ENCODE measurements at places on chromosomes 16 and 17. TPM values are rescaled to one million over a fixed set of nuclear protein-coding genes. Genes with fewer than 3 reads are reported as not detected.

The SHBG gene
- total RNA-seq, result not detected

The TEKT1 gene
- not detected for total RNA-seq

The TMEM106A gene
- total RNA-seq, result 12.3 TPM

- no peak overlapping the region for H3K4me3 ChIP-seq
- no peaks in the 10 kb centered on the region for H3K36me3 ChIP-seq
- no peak overlapping the region for H3K27ac ChIP-seq
- no peaks in the 10 kb centered on the region for H3K27me3 ChIP-seq
- no peak for DNase-seq
Measured at GRCh38 chr17:78525511-78526160, 51.6 kb downstream of the DNAH17 start.

- no peaks in the 10 kb centered on the region for H3K36me3 ChIP-seq
- H3K27ac ChIP-seq, result no peak overlapping the region
- no peak overlapping the region for H3K4me3 ChIP-seq
- no peak for DNase-seq
- H3K4me1 ChIP-seq, result no peaks in the 10 kb centered on the region
Measured at GRCh38 chr16:89038811-89039735, 54.6 kb upstream of the ACSF3 start.

- H3K27ac ChIP-seq, result no peak overlapping the region
- H3K27me3 ChIP-seq, result no peaks in the 10 kb centered on the region
- peaks cover 69% of the 10 kb centered on the region for H3K36me3 ChIP-seq
- no peaks in the 10 kb centered on the region for H3K4me1 ChIP-seq
- no peak for DNase-seq
Measured at GRCh38 chr16:3769942-3770341, 52.6 kb upstream of the TRAP1 start.

DNA sequence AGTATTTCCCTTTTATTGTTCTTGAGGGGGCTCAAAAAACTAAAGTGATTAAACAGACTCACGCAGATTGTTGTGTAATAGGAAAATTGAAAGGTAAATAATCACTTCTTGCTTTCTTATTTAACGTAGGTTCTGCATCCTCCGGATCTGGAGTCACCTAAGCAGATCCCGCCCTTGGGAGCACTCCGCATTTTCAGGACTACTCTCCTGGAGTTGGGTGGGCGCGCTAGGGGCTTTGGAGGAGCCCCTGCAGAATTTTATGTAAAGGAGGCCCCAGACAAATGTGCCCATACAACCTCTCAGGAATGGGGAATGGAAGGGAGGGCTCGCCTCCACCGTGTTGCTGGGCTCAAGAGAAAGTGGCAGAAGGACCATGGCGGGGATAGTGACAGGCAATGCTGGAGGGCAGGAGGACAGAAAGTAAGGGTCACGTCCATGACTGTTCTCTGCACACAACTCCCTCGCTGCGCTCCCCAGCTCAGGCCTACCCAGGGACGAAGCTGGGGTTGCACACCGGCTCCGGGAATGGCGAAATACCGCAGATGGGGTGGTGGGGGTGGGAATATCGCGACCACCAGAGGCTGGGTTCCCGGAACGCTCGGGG is 8.3 kb downstream of the MT2A start:
- H3K27me3 ChIP-seq, result no peaks in the 10 kb centered on the region
- no peak for DNase-seq
- peak overlapping the region; percentile 60 for H3K27ac ChIP-seq

DNA sequence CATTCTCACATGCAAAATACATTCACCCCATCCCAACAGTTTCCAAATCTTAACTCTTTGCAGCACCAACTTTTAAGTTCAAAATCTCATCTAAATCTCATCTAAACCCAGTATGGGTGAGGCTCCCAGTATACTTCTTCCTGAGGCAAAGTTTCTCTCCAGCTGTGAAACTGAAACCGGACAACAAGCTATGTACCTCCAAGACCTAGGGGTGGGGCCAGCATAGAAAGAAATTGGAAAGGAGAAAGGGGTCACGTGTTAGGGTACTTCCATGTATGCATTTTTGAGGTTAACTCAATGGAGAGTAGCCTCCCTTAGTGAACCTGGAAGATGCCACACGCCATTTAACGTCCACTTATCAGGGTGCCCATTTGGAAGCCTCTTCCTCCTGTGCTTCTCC is 23.9 kb upstream of the LRRC75A start:
- no peaks in the 10 kb centered on the region for H3K27me3 ChIP-seq
- no peak overlapping the region for H3K4me3 ChIP-seq
- peaks cover 9% of the 10 kb centered on the region for H3K4me1 ChIP-seq
- no peak for DNase-seq
- H3K36me3 ChIP-seq, result no peaks in the 10 kb centered on the region

DNA sequence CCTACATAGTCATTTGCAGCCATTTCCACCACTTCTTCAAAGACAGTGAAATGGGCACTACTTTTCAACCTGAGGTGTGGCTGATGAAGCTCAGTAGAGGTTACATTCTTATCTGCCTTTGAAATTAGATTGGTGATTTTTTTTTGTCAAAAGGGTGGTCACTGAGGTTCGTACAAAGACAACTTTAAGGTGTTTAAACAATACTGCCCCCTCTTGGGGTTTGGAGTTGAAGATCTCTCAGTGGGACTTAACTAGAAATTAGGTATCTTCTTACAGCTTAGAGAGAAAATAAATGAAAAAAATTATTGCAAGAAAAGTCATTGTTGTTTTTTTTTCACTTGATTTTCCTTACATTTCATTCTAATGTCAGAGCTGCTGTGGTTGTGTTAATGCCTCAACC is 713.2 kb downstream of the CDH11 start:
- H3K4me1 ChIP-seq, result no peaks in the 10 kb centered on the region
- no peak for DNase-seq
- H3K27ac ChIP-seq, result no peak overlapping the region

- no peaks in the 10 kb centered on the region for H3K27me3 ChIP-seq
- no peak overlapping the region for H3K27ac ChIP-seq
- DNase-seq, result no peak
- H3K4me1 ChIP-seq, result no peaks in the 10 kb centered on the region
- no peak overlapping the region for H3K4me3 ChIP-seq
Measured at GRCh38 chr17:49439673-49440571, 25.2 kb upstream of the PHB1 start.

DNA sequence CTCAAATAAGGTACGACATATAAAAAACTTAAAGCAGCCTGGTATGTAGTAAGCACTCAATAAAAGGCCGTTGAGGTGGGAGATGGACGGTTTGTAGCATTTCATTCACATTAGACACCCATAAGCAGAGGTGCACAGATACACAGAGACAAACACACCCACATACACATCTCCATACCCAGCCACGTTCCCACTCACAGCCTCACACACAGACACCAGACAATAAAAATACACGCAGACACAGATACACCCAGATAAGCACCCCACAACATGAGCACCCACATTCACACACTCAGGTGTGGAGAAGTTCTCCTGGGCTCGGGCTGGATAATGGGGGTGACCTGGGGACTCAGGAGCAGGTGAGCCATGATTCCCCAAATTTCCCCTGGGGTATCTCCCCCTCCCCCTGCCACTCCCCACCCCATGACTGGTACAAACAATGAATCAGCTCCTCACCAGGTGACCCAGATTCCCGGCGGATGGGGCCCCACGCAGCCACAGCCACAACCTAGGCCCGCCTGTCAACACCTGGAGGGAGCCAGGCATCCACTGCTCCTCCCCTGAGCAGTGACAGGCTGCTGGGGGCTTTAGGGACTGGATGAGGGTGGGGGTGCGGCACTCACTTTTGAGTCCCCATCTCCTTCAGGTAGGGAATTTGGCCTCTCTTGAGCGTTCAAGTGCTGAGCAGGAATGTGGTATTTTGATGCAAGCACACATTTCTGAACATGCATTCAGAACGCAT is 2.7 kb downstream of the DLX3 start:
- H3K27me3 ChIP-seq, result no peaks in the 10 kb centered on the region
- DNase-seq, result no peak
- H3K4me3 ChIP-seq, result no peak overlapping the region
- no peak overlapping the region for H3K27ac ChIP-seq

- no peaks in the 10 kb centered on the region for H3K36me3 ChIP-seq
- no peaks in the 10 kb centered on the region for H3K27me3 ChIP-seq
- no peak overlapping the region for H3K4me3 ChIP-seq
- DNase-seq, result peak; percentile 75
- H3K4me1 ChIP-seq, result peaks cover 66% of the 10 kb centered on the region
- peak overlapping the region; percentile 83 for H3K27ac ChIP-seq
Measured at GRCh38 chr17:78387977-78388941, 9.8 kb downstream of the PGS1 start.

GRCh38 chr16:2082983-2083364 is 35.2 kb downstream of the TSC2 start:
- H3K4me1 ChIP-seq, result no peaks in the 10 kb centered on the region
- H3K27ac ChIP-seq, result no peak overlapping the region
- DNase-seq, result no peak
- H3K36me3 ChIP-seq, result peaks cover 68% of the 10 kb centered on the region
- no peak overlapping the region for H3K4me3 ChIP-seq
- H3K27me3 ChIP-seq, result no peaks in the 10 kb centered on the region

DNA sequence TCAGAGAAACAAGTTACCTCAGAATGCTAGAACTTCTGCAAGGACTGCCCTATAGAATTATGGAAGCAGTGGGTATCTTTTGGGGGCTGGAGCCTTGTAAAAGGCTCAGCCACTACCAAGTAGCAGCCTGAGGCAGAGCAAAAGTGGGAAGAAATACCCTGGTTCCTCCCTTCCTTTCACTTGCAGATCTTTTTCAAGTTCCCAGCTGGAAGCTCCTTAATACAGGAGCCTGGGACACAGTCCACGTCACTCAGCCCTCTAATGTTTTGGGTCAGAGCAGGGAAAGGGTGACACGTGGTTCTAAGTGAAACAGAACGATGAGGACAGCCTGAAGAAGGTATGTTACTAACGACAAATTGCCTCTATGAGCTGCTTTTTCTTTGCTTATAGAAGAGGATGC is 93.1 kb downstream of the CNTNAP4 start:
- H3K27me3 ChIP-seq, result no peaks in the 10 kb centered on the region
- no peak overlapping the region for H3K27ac ChIP-seq
- H3K36me3 ChIP-seq, result no peaks in the 10 kb centered on the region
- H3K4me3 ChIP-seq, result no peak overlapping the region

DNA sequence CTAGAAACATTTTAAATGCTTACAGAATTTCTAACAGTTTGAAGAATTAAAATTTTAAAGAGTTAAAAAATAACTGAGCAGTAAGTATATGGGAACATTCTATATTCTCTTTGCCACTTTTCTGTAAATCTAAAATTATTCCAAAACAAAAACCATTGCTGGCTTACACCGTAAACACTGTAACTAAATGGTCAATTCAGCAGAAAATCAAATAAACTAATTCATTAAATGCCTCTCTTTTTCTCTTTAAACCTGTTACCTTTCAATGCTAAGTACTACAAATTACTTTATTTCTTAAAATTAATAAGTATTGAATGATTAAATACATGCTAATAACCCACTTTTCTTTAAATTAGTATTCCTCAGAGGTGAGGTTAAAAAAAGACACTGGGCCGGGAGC is 14.0 kb downstream of the TERB1 start:
- H3K36me3 ChIP-seq, result no peaks in the 10 kb centered on the region
- H3K4me1 ChIP-seq, result no peaks in the 10 kb centered on the region
- H3K4me3 ChIP-seq, result no peak overlapping the region
- DNase-seq, result no peak

GRCh38 chr17:65529040-65529633 is 32.3 kb downstream of the AXIN2 start:
- H3K36me3 ChIP-seq, result peaks cover 12% of the 10 kb centered on the region
- DNase-seq, result no peak
- H3K27ac ChIP-seq, result peak overlapping the region; percentile 82
- H3K4me3 ChIP-seq, result no peak overlapping the region
- H3K4me1 ChIP-seq, result peaks cover 46% of the 10 kb centered on the region

DNA sequence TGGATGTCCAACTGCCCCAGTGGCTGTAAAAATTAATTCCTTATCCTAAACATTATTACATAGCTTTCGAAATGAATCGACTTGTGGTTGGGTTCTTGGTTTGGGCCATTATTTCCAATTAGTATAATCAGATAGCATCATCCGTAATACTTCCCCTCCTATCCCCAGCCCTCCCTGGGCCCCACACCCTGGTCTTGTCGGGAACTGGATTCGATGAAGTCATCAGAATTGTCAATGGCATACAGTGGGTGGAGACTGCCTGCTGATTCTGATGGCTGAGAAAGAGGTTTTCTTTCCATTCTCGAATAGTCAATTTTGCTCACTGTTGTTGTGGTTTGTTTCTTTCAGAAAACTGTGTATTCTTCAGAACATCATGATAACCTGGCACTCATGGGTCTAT is 395.1 kb downstream of the SEC14L1 start:
- H3K4me3 ChIP-seq, result no peak overlapping the region
- H3K27ac ChIP-seq, result no peak overlapping the region
- H3K27me3 ChIP-seq, result no peaks in the 10 kb centered on the region
- H3K4me1 ChIP-seq, result no peaks in the 10 kb centered on the region
- no peak for DNase-seq

DNA sequence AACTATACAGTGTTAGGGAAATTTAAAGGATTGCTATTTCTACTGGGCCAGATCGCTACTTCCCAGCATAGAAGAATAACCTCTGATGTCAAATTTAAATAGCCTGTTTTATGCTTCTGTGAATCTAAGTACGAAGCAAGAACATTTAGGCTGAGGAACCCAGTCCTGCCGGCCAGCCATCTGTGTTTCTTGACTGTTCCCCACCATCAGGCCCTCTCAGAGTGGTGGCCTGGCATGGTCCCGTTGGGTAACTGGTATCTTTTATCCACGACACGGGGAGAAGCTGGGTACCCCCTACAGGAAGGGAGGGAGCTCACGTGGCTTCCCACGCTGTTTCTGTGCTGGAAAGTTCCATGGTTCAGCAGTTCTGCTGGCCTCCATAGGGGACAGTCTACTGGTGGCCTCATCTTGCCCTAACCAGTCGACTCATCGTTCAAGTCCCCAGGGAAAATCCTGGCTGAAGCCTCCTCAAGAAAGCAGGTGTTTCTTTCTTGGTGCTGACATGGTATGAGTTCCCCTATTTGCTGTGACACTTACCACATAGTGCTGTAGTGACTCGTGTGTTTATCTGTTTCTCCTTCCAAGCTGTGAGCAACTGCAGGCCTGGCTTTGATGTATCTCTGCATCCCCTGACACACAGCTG is 201.7 kb upstream of the NLRP1 start:
- no peaks in the 10 kb centered on the region for H3K27me3 ChIP-seq
- no peak for DNase-seq
- no peak overlapping the region for H3K27ac ChIP-seq
- H3K4me1 ChIP-seq, result no peaks in the 10 kb centered on the region
- no peaks in the 10 kb centered on the region for H3K36me3 ChIP-seq

GRCh38 chr17:80195671-80196529 is 24.2 kb downstream of the SGSH start:
- no peak overlapping the region for H3K27ac ChIP-seq
- H3K27me3 ChIP-seq, result no peaks in the 10 kb centered on the region
- DNase-seq, result no peak
- no peak overlapping the region for H3K4me3 ChIP-seq

- no peaks in the 10 kb centered on the region for H3K36me3 ChIP-seq
- H3K4me3 ChIP-seq, result no peak overlapping the region
- peak overlapping the region; percentile 99 for H3K27ac ChIP-seq
- no peaks in the 10 kb centered on the region for H3K27me3 ChIP-seq
- H3K4me1 ChIP-seq, result peaks cover 59% of the 10 kb centered on the region
Measured at GRCh38 chr17:81388612-81389367, 6.5 kb upstream of the BAHCC1 start.
